Urinary bladder (tissue), 4 donors: ENCODE measurements at places on chromosomes 11 and 22. TPM values are rescaled to one million over a fixed set of nuclear protein-coding genes. Genes with fewer than 3 reads are reported as not detected.

DNA sequence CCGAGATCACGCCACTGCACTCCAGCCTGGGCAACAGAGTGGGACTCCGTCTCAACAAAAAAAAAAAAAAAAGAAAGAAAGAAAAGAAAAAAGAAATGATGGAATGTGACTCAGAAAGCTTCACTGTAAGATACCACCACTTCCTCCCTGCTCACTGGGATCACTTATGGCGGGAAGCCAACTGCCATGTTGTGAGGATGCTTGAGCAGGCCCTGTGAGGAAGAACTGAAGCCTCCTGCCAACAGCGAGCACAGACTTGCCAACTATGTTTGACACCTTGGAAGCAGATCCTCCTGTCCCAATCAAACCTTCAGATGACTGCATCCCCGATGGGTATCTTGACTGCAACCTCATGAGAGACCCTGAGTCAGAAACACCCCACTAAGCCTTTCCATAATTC is 8.3 kb downstream of the SEC14L6 start:
- DNase-seq = no peak

DNA sequence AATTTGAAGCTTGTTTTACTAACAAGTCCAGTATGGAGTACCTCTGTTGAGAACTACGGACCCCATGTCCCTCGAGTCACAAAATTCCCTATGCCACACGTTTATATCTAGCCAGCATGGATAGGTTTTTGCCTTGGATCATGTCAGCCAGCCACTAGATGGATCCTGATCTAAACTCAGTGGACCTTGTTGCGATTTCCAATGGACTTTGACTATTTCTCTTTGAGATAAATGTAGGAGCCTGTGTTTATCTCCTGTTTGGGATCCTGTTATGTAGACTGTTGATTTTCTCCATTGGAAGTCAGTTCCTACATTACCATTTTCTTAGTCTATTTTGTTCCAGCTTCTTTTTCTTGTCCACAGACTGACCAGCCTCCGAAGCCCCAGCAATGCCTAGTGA is 127.1 kb upstream of the BMAL1 start:
- no peak for DNase-seq

GRCh38 chr11:65778431-65778900 is 2.3 kb downstream of the AP5B1 start:
- DNase-seq = no peak

DNA sequence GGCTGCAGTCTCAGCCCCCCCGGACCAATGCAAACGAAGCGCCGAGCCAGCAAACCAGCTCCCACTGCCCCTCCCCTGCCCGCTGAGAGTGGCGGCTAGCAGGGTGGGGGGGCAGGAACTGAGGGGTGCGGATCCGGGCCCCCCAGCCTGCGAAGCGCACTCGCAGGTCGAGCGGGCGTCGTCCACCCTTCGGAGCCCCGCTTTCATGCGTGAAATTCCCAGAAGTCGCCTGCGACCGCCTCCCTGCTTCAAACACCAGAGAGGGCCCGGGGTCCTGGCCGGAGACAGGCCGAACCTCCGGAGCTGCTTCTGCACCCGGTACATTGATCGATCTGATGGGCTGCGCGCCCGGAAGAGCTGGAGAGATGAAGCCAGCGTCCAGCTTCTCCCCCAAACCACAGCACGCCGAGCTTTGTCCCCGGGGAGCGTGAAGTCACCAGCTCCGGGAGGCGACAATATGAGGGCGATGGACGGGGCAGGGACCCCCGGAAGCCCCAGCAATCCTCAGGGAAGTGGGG is 646 bp upstream of the PATZ1 start:
- DNase-seq = no peak

DNA sequence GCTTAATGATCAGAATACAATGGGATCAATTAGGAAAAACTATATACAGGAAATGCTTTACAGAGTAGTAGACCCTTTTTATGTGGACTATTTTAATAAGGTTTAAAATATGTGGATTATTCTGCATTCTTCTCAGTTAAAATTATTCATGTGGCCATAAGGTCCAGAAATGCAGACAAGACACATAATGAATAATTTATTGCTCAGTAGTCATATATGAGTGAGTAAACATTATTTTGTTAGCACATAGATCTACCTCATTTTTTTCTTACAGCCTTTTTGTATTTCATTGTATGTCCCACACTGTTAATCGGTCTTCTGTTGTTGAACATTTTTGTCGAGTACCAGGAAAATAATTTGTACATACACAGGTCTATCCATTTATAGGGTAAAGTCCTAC is 20.8 kb downstream of the MED17 start:
- no peak for DNase-seq

GRCh38 chr11:19660076-19660475 is 52.6 kb upstream of the NAV2 start:
- no peak for DNase-seq

DNA sequence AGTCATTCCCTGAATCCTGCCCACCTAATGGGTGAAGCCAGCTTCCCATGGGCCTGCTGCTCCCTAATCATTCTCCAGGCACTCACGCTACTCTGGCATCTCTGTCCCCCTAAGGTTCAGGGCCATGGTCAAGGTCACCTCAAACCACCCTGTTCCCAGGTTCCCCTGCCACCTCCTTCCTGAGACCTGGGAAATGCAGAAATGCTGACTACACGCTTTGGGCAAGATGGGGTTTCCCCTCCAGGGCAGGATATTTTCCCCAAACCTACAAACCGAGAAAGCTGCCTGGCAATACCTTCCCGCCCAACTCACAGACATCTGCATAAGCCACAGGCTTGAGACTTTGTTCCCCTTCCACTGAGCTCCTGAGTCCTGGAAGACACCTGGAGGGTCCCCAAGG is 97.6 kb downstream of the FEZ1 start:
- no peak for DNase-seq

DNA sequence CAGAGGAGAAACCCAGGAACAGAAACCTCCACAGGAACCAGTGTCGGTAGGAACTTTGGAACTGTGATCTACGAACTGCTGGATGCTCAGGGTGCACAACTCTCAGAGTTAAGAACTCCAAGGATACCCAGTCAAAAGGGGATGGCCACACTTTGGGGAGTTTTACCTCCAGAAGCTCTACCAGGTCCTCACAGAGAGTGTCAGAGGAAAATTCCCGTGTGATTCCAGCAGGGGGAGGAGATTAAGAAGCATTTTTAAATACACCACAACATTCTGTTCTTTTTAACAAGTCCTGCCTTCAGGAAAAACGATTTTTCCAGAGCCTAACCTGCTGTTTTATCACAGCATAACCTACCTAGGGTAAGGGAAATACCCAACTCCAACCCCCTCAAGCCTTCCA is 104.0 kb downstream of the SOX6 start:
- no peak for DNase-seq

- DNase-seq = no peak
Observed at GRCh38 chr11:134537941-134538340, 125.9 kb upstream of the B3GAT1 start.

DNA sequence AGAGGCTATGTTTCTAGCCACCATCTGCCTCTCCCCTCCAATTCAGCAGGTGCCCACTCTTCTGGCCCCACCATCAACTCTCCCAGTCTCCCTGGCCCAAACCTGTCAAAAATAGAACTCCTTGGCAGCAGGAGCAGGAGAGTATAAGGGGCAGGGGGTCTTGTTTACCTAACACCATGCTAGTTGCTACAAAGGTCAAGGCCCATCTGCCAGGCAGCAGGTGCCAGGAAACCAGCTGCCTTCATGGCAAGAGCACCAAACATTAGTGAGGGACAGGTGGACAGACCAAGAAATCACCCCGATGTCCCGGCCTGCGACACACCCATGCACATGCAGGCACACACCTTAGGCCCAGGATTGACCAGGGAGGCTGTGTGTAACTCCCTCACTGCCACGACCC is 387.9 kb downstream of the BUD13 start:
- DNase-seq = no peak

DNA sequence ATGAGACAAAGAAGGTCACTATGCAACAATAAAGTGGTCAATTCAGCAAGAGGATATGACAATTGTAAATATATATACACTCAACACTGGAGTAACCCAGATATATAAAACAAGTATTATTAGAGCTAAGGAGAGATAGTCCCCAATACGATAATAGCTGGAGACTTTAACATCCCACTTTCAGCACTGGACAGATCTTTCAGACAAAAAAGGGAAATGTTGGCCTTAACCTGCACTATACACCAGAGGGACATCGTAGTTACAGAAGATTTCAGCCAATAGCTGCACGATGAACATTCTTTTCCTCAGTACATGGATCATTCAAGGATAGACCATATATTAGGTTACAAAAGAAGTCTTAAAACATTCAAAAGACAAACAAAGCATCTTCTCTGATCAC is 29.9 kb downstream of the PIWIL3 start:
- no peak for DNase-seq

EHBP1L1 gene
- polyA plus RNA-seq = 178 TPM

- DNase-seq = no peak
Observed at GRCh38 chr11:44627165-44627789, 61.8 kb downstream of the CD82 start.

DNA sequence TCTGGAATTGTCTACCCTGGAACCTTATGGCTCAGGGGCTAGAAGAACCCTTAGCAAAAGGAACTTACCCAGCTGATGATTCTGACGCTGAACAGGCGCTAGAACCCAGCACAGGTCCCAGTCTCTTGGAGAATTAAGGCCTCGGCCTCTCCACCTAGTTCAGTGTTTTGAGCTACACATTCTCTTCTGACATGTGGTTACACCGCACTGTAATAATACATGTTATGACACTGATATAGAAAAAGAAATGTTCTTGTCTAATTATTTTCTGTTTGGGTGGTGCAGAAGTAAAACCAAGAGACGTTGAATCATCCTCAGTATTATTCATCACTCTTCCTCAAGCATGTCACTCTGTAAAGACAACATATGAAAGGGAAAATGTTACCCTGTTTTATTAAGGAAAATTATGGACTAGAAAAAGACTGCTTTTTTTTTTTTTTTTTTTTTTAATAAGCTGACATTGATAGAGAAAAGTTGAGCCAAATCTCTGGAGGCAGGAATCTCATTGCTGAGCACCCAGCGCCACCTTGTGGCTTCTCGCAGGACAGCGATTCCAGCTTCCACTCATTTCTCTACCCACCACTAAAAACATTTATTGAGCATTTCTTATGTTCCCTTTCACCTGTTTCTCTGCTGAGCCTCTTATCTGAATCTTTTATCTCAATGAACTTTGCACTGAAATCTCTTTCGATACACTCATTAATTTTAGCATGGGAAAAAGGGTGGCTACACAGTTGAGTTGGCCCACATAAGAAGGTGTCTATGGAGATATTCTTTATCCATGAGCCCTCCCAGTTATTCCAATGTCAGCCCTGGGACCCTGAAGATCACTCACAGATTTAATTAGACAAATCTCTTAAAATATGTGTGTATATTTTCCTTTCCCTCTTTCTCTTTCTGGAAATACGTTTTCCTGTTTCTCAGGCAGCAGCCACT is 12.6 kb upstream of the APLNR start:
- peak; percentile 25 for DNase-seq

TRIM51 gene
- not detected for polyA plus RNA-seq

DNA sequence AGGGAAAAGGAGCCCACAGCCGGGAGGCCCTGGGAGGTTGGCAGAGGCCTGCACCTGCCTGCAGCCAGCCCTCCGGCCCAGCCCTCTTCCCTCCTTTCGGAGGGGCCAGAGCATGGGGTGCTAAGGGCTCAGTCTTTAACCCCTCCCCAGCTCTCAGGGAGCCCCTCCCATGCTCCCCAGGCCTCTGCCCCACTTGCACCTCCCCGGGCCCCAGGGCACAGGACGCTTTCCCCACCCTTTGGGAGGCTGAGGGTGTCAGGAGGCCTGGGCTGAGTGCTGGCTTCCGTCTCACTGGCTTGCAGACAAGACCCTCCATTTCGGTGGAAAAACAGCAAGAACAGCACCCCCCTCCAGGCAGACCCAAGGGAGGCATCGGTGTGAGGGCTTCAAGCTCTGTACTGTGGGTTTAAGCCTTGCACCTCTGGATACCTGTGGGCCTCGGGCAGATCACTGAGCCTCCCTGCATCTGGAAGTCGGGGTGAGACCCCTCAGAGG is 7.3 kb downstream of the ASCL2 start:
- DNase-seq = no peak

DNA sequence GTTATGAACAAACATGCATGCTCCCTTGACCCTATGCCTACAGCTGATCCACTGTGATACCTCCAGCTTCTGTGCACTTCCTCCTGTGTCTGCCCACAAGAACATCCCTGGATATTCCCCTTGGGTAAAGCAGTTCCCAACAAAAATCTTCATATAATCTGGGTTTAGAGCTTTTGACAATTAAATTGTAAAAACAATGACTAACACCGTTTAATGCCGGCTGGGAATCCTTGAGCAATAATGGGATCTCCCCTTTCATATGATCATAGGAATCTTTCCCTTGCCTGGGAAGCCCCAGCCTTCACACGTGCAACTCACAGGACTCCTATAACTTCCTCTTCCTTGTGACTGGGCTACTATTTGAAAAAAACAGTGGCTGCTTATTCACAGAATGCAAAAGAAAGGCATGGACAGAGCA is 6.3 kb upstream of the ZC3H12C start:
- no peak for DNase-seq

DNA sequence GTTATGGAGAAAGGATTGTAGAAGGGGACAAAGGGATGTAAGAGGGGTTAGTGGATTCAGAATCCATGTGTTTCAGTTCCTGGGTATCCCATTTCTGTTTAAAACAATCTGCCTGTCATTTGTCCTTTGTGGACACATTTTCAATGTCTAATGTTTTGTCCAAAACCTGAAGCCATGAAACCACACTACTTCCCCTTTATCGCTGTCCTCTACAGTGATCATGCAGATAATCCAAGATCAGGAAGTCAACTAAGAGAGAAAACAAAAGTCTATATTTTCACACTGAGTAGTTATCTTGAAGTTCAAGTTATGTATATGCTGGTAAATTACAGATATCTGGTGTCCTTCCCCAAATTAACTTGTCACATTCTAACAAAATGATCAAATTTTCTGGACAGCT is 457.0 kb downstream of the NTM start:
- DNase-seq = no peak

CNGA4 gene
- 0.28 TPM for polyA plus RNA-seq

OR8D1 gene
- not detected for polyA plus RNA-seq

TEX54 gene
- not detected for polyA plus RNA-seq

BBOX1 gene
- 0.05 TPM for polyA plus RNA-seq

GRCh38 chr11:59710136-59710847 is 3.4 kb downstream of the OR10V1 start:
- no peak for DNase-seq

- no peak for DNase-seq
Observed at GRCh38 chr11:110968348-110969062, 256.3 kb upstream of the ARHGAP20 start.

MRGPRF gene
- polyA plus RNA-seq = 151 TPM

GRCh38 chr11:69377029-69377952 is 83.3 kb downstream of the MYEOV start:
- DNase-seq = no peak

APOL3 gene
- polyA plus RNA-seq = 42.6 TPM

DNA sequence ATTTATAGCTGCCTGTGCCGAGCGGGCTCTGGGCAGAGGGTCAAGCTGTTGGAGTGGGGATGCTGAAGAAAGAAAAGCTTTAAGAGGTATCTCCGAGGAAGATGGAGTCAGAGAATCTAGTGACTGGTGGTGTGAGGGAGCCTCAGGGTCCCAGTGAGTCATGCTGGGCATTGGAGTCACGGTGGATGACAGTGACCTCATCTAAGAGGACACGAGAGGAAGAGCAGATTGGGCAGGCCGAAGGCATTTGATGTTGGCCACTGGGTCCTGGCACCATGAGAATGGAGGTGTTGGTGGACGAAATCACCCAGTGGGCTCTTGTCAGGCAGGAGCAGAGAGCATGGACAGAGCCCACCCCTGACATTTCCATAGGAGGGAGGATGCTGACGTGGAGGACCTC is 68.4 kb downstream of the TBC1D22A start:
- no peak for DNase-seq
